Stimulated activated CD8-positive, alpha-beta memory T cell treated with anti-CD3 and anti-CD28 coated beads, Interleukin-15, amount 100 ng/mL, for 4 hours (primary cell): ENCODE measurements at places on chromosomes 3 and 15.

- no peak for DNase-seq
Measured at GRCh38 chr3:82581350-82581749, 819.9 kb upstream of the GBE1 start.

- DNase-seq = no peak
Measured at GRCh38 chr3:97765336-97765735, 778 bp downstream of the ARL6 start.

- no peak for DNase-seq
Measured at GRCh38 chr3:170247875-170248274, 25.7 kb downstream of the PRKCI start.

DNA sequence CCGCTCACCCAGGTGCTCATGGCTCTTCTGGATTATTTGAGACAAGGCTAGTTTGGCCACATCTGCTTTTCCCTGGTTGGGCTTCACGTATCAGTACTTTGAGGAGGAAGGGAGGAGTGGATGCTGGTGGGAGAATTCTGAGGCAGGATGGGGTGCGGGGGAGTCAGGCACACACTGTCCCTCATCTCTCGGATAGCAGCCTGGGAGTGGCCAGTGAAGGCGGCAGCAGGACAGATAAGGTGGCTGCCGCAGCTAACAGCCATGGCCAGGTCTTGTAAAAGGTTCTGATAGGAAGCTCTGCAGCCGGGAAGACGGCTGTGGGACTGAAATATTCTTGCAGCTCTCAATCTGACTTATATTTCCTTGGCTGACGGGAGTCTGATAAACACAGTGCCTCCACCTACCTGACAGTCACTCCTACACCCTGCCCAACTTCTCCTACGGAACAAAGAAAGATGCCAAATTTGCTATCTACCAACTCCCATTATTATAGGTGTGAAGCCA, 87.3 kb downstream of the MESD start:
- no peak for DNase-seq

- DNase-seq = no peak
Measured at GRCh38 chr15:88748651-88749050, 54.6 kb upstream of the ACAN start.

DNA sequence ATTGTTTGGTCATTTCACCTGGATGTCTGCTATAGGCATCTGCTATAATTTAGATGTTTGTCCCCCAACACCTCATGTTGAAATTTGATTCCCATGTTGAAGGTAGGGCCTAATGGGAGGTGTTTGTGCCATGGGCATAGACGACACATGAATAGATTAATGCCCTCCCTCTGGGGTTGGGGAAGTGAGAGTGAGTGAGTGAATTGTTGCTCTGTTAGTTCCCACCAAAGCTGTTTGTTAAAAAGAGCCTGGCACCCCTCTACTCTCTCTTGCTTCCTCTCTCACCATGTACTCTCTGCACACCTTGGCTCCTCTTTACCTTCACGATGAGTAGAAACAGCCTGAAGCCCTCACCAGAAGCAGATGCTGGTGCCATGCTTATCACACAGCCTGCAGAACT, 23.9 kb upstream of the SORD start:
- DNase-seq = no peak

GRCh38 chr3:115068799-115069198, 78.3 kb downstream of the ZBTB20 start:
- DNase-seq = no peak

DNA sequence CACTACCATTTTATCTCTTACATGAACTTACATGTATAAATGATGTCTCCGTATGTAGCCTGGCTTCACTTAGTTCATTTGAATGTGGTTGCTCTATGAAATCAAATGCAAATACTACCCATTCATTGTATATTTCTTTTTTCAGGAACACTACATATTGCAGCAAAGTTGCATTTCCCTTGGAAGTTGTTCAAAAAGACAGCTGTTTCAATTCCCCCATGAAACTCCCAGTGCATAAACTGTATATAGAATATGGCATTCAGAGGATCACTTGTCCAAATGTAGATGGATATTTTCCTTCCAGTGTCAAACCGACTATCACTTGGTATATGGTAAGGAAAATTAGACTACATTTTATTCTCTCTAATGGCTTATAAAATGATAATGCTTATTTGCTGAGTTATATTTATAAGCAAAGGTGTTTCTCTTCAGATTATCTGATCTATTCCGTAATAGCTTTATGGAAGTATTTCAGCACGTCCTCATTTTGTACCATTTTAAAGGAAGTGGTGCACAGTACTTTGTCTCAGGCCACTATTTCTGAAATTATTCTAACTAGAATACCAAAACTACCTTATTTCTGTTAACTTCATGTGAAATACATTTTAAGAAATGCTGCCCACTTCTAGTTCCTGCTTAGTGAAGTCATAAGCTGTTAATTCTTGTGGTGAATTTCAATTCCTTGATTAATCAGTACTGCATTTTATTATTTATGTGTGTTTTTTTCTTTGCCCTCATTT, 95.1 kb downstream of the IL1RAP start:
- no peak for DNase-seq
